ENCODE measurements at places on chromosomes 5 and 9. TPM values are rescaled to one million over a fixed set of nuclear protein-coding genes. Genes with fewer than 3 reads are reported as not detected.

GRCh38 chr5:178569485-178569884, 20.7 kb downstream of the COL23A1 start:
- H3K27me3 ChIP-seq = peaks cover 3% of the 10 kb centered on the region
- DNase-seq = no peak
- H3K4me1 ChIP-seq = no peaks in the 10 kb centered on the region

- no peaks in the 10 kb centered on the region for H3K27me3 ChIP-seq
- H3K4me1 ChIP-seq = no peaks in the 10 kb centered on the region
- no peak overlapping the region for H3K27ac ChIP-seq
- H3K4me3 ChIP-seq = no peak overlapping the region
- H3K36me3 ChIP-seq = peaks cover 16% of the 10 kb centered on the region
These were observed 8.5 kb upstream of the MRNIP start for GRCh38 chr5:179867079-179867465.

DNA sequence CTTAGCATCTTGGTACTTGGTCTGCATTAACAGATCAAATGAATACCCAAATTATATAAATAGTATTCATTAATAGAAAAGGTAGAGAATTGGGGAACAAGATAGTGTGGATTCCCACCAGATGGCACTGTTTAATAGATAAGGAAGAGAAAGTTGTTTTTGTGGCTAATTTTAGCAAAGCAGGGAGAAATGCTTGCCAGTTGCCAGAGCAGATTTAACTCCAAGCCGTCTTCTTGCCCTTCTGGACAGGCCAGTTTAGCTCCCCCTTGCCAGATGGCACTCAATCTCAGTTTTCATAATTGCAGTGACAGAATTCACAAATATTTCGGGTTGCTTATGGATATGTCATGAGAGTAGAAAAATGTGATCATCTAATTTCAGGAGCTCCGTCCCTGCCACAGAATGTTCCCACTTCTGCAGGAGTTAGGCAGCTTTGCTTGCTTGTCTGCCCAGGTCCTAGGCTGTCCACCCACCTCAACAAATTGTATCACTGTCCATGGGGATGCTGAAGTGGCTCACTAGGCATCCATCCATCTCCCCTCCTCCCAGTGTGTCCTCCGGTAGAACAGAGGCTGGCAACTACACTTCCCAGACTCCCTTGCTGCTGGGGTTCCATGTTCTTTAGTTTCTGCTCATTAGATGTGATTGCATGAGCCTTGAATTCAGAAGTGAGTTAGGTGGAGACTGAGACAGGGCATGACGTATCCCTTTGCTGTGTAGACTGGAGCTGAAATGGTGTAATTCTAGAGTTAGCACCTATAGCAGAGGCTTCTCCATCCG, 11.8 kb upstream of the HEXB start:
- H3K36me3 ChIP-seq = no peaks in the 10 kb centered on the region
- H3K27me3 ChIP-seq = no peaks in the 10 kb centered on the region
- no peak for DNase-seq
- H3K27ac ChIP-seq = no peak overlapping the region
- H3K4me3 ChIP-seq = no peak overlapping the region

DNA sequence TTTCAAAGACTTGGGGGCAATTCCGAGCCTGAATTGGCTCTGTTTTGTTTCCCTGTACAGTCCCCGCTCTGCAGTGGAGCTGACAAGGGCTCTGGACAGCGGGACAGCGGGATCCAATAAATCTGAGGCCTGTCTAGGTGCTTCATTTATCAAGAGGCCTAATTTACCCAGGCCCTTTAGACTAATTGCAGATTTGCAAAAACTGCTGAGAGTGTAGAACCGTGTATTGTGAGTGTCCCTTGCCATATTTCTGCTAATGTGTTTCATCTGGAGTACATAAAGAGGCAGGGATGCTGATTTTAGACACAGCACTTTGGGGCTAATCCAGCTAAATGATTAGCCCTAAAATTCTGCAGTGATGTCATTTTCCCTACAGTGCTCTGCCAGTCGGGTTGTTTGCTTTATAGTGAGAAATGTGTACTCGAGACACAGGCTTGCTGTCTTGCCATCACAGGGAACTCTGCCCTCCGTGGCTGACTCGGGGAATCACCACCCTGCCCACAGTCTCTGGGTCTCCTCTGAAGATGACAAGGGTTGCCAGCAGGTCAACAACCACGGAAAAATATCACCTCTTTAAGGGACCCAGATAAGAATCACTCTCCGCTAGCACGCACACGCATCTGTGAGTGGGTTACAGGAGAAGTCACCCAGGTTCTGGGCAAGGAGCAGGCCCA, 592.0 kb downstream of the BNC2 start:
- peaks cover 12% of the 10 kb centered on the region for H3K4me1 ChIP-seq
- no peak overlapping the region for H3K4me3 ChIP-seq

DNA sequence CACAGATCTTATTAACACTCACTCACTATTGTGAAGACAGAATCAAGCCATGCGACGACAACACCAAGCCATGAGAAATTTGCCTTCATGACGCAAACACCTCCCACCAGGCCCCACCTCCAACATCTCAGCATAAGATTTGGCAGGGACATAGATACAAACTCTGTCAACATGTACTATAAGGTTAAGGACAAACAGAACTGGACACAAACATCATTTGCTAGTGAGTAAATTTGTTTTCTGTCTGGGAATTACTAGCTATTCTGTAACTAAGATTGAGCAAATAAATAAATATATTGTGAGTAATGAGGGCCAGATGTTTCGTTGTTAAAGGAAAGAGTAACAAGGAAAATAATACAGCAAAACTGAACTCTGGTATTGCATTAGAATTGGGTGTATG, 15.7 kb upstream of the KCNN2 start:
- H3K36me3 ChIP-seq = no peaks in the 10 kb centered on the region
- no peaks in the 10 kb centered on the region for H3K27me3 ChIP-seq
- H3K4me3 ChIP-seq = no peak overlapping the region
- H3K4me1 ChIP-seq = no peaks in the 10 kb centered on the region
- DNase-seq = no peak

DNA sequence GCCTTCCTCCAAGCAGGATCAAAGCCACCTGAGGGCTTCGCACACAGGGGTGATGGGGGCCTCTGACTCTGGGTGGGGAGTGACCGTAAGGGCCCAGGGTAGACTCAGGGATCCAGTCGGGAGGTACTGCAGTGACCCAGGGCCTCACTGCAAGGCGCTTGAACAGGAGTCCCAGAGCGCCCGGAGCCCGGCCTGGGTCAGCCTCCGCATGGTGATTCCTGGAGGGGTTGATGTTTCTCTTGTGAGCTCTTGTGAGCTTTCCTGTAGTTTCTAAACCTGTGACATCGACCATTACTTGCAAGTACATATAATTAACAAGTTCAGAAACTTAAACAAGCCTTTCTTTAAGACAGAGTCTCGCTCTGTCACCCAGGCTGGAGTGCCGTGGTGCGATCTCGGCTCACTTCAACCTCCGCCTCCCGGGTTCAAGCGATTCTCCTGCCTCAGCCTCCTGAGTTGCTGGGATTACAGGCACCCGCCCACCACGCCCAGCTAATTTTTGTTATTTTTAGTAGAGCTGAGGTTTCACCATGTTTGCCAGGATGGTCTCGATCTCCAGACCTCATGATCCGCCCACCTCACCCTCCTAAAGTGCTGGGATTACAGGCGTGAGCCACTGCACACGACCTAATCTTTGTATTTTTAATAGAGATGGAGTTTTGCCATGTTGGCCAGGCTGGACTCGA, 19.8 kb downstream of the PTGES start:
- H3K27ac ChIP-seq = no peak overlapping the region
- H3K27me3 ChIP-seq = no peaks in the 10 kb centered on the region
- no peak for DNase-seq

GRCh38 chr5:179146277-179146676, 86.1 kb downstream of the ZNF354C start:
- no peak overlapping the region for H3K27ac ChIP-seq
- H3K36me3 ChIP-seq = no peaks in the 10 kb centered on the region
- no peak for DNase-seq
- H3K27me3 ChIP-seq = no peaks in the 10 kb centered on the region

ZNF354B gene
- 3.6 TPM for total RNA-seq

NDUFS6 gene
- total RNA-seq = 33.4 TPM

OTP gene
- not detected for total RNA-seq

SOX30 gene
- total RNA-seq = under 0.01 TPM
